ENCODE measurements at places on chromosomes 12 and 14.

DNA sequence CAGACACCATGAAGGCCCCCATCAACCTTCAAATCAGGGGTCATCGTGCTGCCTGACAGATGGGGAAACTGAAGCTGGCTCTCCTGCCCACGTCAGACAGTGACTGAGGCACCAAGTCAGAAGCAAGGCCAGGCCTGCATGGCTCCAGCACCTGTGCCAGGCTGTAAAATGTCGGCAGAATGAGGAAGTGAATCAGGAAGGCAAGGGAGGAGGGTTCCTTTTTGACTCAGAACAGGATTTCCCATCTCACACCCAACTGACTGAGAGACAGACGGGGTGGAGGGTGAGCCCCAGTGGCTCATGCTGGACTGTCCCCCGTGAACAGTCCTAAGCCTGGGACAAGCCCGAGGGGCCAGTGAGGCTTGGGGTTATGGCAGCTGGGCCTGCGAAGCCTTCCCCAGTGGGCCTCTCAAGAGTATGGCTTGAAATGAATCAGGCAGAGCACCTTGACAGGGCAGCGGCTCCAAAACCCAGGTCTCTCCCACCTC lies 20.9 kb downstream of the SYNE3 start:
- no peak for DNase-seq

GRCh38 chr14:52961060-52961639 lies 10.3 kb upstream of the FERMT2 start:
- DNase-seq = peak; percentile 84

- DNase-seq = no peak
Observed at GRCh38 chr14:39247256-39247655, 13.5 kb downstream of the MIA2 start.

DNA sequence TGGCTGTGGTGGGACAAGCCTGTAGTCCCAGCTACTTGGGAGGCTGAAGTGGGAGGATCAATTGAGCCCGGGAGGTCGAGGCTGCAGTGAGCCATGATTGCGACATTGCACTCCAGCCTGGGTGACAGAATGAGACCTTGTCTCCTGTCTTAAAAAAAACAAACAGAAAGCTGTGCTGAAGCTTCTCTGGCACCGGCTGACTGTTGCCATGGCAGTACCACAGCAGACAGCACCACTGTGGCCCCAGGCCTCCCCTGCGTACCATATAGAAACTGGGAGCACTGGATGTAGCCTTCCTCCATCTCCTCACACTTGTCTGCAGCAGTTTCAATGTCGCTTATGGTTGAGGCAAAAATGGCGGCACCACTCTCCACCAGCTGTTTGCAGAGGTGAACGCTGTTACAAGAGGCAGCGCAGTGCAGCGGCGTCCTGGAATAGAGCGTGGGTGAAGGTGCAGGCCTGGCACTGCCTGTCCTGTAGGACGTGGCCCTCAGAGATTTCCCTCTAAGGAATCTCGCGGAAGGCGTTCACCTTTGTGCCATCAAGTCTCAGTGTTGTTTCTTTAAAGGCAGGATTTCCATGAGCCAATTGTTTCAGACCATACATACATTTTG lies 21.9 kb downstream of the ZFYVE21 start:
- DNase-seq = no peak

GRCh38 chr14:41663473-41663850 lies 56.8 kb downstream of the LRFN5 start:
- DNase-seq = no peak

- no peak for DNase-seq
Observed at GRCh38 chr12:57377103-57377840, 53.6 kb downstream of the R3HDM2 start.

DNA sequence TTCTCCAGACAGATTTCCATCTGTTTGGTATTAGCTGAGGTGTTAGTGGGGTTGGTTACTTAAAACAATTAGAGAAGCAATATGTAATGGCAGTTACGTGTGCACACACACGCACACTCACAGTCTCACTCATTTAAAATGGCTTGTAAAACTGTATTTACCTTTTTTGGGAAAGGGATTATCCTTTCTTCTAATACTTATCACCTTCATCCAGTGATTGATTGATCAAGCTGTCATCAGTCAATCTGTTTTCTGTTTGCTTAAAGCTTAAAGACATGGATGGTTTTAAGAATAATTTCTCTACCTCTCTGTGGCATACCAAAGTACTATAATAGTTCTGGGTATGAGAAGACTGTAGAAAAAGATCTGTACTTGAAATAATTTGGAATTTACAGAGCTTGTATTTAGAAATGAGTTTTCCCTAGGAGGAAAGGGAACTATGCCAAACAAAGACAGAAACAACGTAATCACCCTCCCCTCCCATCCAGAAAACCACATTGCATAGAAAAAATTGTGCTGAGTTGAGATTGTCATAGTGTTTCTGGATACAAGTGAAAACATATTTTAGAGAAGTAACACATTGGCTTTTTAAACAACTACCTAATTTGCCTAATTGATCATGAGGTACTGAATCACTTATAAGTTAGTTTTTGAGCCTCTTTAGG lies 455.8 kb downstream of the PCNX1 start:
- DNase-seq = no peak

DNA sequence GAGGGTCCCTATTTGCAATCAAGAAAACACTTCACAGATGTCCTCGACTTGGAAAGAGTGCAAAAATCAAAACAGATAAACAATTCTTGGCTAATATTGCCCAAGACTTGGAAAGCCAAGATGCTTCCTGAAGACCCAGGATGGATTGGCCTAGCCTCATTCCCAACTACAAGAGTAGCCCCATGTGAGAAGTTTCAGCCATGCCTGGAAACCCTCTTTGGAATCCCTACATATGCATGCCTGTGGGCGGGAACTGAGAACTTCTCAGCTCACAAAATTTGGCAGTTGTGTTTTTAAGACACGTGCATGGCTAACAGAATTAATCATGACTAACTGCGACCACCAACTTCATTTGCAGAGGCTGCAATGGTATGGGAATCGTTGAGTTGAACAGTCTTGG lies 283.2 kb upstream of the TBX3 start:
- DNase-seq = no peak

DNA sequence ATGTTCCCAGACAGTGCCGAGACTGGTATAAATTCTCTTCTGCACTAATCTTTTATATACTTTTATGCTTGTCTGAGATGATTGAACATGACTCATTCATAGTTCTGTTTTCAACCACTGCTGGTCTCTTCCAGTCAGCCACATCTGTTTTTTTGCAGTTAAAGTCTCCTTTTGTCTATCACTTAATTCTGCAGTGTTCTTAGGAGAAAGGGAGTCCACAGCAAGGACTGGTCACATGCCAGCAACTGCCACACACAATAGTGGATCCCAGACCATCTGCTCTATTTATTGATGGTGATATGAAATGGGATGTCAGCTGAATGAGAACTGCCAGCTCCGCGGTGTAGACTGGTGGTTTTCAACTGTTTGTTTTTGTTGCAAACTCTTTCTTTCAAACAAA lies 379.8 kb downstream of the MED13L start:
- no peak for DNase-seq

DNA sequence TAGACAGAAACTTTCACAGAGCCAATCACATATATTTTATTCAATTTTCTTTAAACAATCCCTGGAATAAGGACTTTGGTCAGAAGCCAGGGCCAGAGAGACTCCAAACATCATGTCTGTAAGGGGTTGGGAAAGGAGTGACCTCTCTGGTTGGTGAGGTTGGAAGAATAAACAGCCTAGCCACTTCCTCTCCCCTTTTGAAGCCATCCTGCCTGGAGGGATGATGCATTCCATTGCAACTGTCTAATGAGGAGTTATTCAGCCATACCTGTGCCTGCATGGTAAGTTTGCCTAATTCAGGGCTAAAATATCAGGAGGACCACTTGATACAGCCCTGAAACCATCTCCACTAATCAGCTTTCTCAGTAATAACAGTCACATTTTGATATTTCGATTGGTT lies 299.8 kb downstream of the KCNH5 start:
- DNase-seq = no peak

DNA sequence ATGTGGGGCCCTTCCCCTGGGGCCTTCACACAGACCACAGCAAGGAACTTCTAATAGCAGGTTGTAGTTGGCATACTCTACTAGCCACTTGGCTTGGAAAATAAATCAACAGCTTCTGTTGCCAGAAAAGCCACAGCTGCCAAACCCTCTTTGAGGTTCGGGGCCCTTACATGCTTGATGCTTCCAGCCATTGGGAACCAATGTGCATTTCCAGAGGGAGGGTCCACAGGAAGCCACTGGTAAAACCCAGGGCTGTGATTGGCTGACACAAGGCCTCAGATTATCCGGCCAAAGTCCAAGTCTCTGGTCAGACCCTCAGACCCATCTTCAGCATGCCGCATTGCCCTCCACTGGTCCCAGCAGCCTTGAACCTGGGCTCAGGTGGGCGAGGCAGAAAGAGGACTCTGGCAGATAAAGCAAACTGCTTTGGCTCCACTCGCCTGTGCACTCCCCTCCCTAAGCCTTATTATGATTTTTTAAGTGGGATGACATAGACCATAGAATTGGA lies 214.4 kb downstream of the BCL11B start:
- DNase-seq = no peak

- no peak for DNase-seq
Observed at GRCh38 chr14:102951034-102951433, 28.6 kb downstream of the AMN start.

DNA sequence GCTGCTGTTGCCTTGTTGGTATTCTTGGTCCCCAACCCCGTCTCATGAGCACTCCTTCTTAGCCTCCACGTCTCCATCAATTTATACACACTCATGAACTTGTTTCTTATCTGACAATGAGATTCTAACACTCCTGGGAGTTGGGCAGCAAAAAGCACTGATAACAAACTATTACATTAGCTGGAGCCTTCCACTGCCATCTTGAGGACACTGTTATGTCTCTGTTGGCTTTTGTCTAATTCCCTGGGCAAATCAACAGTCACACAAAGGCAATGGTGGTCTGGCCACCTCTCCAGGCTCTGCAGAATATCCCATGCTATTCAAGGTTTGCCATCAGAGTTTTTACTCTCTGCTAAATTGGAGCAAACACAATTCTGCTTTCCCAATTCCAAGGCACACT lies 117.8 kb upstream of the COCH start:
- no peak for DNase-seq

DNA sequence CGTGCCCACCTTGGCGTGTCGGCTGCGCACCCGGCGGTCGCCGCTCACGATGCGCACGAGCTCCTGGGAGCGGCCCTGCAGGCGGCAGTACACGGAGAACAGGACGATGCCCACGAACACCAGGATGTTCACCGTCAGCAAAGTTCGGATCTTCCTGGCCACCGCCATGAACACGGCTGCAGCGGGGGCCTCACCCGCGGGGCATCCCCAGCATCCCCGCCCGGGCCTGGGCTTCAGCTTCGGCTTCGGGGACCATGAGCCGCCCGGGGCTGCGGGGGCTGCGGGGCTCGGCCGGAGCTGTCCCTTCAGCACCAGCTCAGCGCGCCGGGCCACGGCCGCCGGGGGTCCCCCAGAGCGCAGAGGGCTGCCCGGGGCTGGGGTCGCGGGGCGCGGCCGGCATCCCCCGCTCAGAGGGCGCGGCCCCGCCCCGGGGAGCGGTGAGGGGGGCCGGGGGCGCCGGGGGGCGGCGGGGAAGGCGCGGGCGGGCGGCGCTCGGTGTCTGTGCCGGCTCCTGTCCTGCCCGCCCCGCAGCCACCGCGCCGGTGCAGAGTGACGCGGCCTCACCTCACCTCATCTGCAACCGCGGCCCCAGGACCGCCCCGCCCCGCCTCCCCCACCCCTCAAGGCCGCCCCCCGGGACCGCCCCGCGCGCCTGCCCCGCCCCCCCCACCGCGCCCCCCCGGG lies at the start of gene GALNT9:
GALNT9 (minus strand) TSS at position 554 of the 684 bp plus-strand sequence; CDS start at position 168, 386 bp downstream.
- no peak for DNase-seq

DNA sequence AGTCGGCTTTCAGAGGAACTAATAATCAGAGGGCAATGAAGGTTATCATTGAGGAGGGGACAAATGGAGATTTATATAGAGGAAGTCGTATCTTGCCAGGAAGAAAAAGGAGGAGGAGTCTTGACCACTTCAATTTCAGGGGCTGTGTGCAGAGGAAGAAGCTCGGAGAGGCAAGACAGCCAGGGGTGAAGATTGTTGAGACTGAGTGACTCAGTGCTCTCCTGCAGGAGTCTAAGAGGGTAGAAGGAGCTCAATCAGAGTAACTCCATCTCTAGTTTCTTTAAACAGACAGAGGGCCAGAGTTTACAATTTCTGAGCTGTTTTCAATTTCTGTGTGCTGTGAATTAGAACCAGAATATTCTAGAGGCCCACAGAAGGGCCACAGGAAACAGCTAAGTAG lies 439.3 kb upstream of the PRICKLE1 start:
- no peak for DNase-seq

DNA sequence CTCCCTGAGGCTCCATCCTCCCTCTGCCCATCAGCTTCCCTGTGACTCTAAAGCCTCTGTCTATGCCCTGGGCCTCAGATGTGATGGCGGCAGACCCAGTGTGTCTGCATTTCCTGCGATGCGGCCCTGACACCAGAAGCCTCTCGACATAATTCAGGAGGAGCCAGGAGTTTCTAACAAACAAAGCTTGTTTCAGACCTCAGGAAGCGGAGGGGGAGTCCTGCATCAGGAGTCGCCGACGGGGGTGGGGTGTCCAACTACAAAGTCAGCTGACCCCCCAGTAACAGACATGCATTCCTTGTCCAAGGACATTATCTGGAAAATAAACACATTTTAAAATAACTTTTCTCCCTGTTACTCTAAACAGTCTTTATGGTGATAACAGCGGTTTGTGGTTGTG lies 167.5 kb downstream of the DPF3 start:
- no peak for DNase-seq

DNA sequence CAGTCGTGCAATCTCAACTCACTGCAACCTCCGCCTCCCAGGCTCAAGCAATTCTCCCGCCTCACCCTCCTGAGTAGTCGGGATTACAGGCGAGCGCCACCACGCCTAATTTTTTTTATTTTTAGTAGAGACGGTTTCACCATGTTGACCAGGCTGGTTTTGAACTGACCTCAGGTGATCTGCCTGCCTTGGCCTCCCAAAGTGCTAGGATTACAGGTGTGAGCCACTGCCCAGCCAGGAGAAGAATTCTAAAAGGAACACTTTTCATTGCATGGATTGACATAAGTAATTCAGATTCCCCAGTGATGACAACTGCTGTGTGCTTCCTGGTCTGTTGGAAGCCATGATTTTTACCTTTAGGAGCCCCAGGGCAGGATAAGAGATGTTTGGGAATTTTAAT lies 22.1 kb downstream of the DMAC2L start:
- DNase-seq = no peak

DNA sequence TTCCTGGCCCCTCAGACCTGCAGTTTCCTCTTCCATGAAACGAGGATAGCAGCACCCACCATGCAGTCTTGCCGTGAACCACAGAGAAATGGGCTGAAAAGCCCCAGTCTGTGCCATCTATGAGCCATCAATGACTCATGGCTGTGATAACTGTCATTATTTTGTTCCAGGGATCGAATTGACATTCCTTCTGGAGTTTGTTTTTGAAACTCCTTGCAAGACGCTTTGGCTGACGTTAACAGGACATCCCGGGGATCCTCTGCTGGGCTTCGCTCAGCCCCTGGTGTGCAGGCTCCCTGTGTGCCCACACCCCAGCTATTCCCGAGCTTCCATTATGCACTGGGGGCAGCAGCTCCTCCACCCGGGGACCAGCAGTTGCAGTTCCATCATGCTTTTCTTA lies 33.8 kb downstream of the MMAB start:
- DNase-seq = no peak

GRCh38 chr14:92551044-92551841 lies 37.7 kb downstream of the RIN3 start:
- no peak for DNase-seq

- no peak for DNase-seq
Observed at GRCh38 chr12:70963081-70963660, 42.6 kb upstream of the PTPRR start.
